ENCODE measurements at places on chromosomes 12 and 14.

DNA sequence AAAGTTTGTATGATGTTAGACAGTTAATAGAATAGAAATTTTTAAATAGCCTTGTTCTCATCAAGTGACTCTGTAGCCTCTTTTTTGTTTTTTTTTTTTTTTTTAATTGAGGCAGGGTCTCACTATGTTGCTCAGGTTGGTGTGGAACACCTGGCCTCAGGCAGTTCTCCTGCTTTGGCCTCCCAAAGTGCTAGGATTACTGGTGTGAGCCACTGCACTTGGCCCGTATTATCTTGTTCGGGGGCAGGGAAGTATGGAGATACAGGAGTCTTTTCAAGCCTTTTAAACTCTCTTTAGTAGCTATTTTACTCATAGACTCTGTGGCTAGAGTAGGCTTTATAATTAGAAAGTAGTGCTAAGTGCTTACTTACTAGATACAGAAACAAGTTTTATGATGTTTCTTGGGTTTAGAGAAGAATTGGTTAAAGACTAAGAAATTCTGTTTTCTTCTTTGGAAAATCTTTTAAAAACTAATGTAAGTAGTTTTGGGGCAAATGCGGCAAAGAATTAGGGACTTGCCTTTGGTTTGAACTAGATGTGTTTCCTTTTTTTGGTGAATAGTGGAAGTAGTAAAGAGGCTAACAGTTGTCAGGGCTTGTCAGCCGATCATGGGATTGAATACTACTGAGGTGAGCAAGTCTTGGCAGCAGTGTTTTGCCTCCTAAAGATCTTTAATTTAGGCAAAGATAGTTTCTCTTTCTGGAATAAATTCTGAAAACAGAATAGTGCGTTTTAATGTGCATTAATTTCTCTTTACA, 31.3 kb downstream of the FBXO34 start:
- no peak for DNase-seq

- no peak for DNase-seq
Observed at GRCh38 chr12:93762912-93763553, 85.9 kb downstream of the CRADD start.

DNA sequence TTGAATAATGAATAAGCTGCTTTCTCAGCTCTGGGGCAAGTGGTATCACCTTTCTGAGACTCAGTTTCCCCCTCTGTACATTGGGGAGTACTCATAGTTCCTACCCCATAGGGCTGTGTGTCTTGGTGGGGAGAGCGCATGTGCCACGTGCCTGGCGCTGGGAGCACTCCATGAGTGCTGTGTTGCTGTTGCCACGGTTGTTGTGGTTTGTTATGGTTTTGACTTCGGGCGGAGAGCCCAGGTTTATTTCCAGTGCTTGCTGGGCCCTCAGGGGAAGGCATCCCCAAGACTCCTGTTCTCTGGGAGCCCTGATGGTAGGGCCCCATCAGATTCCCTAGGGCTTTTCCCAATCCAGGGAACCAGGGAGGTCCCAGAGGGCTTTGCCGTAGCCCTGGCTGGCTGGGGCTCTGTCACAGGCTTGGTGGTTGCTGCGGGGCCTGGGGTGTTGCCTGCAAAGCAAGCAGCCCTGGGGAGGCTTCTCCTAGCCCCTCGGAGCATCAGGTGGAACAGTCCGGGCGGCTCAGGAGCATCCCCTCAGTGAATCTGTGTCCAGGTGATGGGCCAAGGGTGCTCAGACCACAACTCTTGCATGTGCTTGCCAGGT, 18.6 kb downstream of the SH2B3 start:
- no peak for DNase-seq

GRCh38 chr14:62031504-62031903, 269.3 kb downstream of the SNAPC1 start:
- DNase-seq = no peak

DNA sequence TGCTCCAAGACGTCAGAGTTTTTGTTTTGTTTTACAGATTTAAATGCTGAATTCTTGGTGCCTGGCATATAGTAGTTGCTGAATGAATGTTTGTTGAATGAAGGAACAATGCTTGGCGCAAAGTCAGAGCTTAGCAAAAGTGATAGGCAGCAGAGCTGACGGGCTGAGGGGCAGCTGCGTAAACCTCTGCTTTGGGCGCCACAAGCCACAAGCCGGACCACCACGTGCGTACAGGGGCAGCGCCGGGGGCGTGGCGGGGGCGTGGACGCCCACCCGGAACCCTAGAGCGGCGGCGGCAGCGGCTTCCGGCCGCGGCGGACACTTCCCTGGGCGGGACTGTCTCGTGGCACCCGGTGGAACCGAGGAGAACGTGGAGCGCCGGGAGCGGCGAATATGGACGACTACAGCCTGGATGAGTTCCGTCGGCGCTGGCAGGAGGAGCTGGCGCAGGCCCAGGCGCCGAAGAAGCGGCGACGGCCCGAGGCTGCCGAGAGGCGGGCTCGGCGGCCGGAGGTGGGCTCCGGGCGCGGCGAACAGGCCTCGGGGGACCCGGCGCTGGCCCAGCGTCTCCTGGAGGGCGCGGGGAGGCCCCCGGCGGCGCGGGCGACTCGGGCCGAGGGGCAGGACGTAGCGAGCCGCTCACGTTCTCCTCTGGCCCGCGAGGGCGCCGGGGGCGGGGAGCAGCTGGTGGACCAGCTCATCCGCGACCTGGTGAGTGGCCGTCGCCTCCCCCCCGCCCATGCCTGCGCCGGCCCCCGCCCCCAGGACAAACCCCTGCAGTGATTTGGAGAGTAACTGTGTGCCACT, at the start of gene FBXW8:
TSS of gene FBXW8 (plus strand) at position 306 of the 807 bp plus-strand sequence. CDS start at position 394, 88 bp downstream.
- peak; percentile 77 for DNase-seq

DNA sequence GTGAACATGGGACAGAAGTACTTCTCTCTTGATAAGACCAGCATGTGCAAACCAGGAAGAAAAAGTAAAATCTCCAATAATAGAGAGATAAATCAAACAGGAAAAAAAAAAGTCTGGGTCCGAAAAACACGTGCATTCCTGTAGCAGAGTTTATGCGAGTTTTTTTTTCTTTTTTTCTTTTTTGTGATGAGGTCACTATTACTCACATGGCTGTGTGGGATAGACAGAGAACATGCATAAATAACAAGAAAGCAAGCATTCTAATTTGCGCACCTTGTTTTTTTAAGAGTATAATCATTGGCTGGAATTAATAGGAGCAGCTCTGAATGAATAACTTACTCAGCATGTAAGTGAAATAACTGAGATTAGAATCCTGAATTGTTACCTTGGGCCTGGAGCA, 91.9 kb upstream of the CPM start:
- DNase-seq = peak; percentile 50

- DNase-seq = no peak
Observed at GRCh38 chr12:49870501-49871262, 27.8 kb upstream of the BCDIN3D start.

GRCh38 chr12:92035477-92035876, 110.2 kb downstream of the BTG1 start:
- no peak for DNase-seq

- no peak for DNase-seq
Observed at GRCh38 chr14:94560291-94560665, 964 bp upstream of the SERPINA4 start.

DNA sequence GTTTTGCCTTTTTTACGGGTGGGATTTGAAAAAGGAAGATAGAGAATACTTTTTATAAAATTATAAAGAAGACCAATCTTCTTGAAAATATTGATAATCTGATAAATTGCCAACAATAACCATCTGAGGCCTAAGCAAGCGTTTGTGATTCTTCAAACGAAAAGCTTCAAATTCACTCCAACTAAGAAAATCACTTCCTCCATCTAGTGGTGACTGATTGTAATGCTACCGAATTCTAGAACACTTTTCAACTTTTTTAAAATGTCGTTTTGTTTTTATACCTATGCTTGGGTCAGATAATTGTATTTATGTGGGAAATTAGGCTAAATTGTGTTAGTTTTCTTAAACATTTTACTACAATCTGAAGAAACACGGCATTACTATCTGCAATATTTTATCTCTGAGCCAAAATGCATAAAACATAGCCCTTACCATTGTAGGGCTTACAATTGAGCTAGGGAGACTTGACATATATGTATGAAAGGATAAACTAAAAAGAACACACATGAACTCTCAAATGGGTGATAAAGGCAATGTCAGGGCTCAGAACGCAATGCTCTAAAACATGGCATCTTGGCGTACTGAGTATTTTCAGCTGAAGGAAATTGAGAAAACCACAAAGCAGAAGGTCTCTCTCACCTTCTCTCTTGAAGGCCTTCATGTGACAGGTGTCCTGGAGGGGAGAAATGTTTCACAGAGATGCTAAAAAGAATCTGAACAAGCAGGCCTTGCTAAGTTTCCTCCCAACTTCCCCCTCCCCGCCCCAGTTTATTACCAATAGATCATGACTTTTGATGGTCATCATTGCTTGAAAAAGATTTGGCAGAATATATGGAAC, 36.8 kb upstream of the G2E3 start:
- peak; percentile 37 for DNase-seq

- DNase-seq = no peak
Observed at GRCh38 chr12:122835750-122836026, 431 bp downstream of the HIP1R start.

GRCh38 chr12:20018406-20018805, 349.9 kb upstream of the PDE3A start:
- DNase-seq = no peak

DNA sequence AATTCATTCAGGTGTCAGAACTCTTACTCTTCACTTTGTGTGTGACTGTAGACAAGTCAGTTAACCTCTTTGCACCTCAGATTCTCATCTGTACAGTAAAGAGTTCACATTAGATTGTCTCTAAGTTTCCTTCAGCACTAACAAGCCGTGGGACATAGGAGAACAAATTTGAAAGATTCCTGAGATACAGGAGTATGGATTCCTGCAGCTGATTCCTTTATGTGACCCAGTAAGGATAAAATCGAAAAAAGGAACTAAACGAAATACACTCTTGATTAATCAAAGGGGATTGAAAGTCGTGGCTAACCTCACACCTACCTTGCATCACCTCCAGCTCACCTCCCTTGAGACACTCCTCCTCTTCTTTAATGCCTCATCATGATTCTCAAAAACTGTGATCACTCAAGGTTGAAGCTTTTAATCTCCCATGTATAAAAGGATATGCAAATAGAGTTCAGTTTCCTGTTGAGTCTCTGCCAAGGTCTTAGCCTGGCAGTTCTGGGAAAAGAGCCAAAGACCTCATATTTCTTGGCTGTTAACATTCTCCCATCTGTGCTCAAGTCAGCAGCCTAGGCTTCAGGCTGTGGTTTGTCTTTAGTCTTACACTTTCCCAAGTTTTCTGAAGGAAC, 156.6 kb downstream of the DAD1 start:
- peak; percentile 94 for DNase-seq

DNA sequence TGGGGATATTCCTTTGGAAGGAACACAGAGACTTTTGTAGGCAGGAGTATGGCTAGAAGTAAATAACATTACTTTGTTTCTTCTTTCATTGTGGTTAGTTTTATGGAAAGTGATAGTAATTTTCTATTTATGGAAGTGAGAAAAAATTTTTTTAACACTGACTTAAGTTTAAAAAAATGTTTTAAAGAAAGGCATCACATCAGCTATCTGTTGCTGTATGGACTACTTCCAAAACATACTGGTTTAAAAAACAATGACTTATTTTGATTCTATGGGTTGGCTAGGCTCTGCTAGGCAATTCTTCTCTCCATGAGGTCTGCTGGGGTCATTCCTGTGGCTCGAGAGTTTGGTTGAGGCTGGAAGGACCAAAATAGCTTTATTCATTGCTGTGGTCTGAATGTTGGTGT, 31.7 kb upstream of the SLC38A2 start:
- peak; percentile 89 for DNase-seq

- peak; percentile 39 for DNase-seq
Observed at GRCh38 chr14:46574221-46574977, 77.2 kb downstream of the RPL10L start.

DNA sequence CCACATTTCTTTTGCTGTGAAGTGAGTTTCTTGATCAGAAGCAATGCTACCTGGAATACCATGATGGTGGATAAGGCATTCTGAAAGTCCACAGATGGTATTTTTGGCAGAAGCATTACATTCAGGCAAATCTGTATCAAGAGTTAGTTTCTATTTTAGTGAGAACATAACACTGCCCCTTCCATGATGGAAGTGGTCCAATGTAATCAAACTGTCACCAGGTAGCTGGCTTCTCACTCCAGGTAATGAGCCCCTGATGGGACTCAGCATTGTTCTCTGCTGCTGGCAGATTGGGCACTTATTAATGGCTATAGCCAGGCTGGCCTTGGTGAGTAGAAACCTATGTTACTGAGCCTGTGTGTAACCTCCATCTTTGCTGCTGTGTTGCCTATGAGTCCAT, 80.7 kb downstream of the KCNA5 start:
- no peak for DNase-seq

- peak; percentile 56 for DNase-seq
Observed at GRCh38 chr12:94994312-94994711, 9.2 kb downstream of the NDUFA12 start.

- DNase-seq = no peak
Observed at GRCh38 chr12:97194546-97194945, 268.1 kb upstream of the RMST start.

GRCh38 chr14:95527387-95528002, 7.4 kb upstream of the GLRX5 start:
- peak; percentile 86 for DNase-seq

DNA sequence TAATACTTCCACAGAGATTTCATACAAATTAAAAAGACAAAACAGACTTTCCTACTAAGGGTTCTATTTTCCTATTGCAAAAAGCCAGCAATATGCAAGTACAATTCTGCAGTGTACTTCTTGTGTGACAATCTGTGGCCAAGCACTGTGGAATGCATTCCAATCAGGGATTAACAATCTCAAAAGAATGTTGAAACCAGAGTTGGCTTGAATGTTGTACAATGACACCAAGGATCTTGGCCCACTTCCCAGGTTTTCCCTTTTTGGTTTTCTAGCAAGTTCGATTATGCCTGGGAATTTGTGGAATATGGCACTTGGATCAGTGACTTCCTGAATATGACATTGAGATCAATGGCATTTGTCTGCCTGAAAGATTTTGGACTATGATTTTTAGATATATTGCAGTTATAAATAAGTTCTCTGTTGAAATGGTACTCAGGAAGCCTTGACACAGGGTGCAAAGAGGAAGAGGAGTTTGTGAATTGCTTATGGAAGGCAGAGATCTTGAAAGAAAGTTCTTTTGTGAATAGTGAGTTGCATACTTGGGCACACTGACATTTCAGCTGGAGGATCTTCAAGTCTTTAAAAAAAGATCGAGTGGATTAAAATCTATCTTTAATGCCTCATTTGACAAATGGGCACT, 81.4 kb upstream of the FERMT2 start:
- peak; percentile 95 for DNase-seq

GRCh38 chr12:106733660-106734059, 40.8 kb upstream of the RIC8B start:
- DNase-seq = no peak

GRCh38 chr14:85533023-85533860, 3.3 kb downstream of the FLRT2 start:
- peak; percentile 92 for DNase-seq

- DNase-seq = no peak
Observed at GRCh38 chr14:22769369-22769768, 2.9 kb downstream of the OXA1L start.

Data from fibroblast of skin of right quadriceps (primary cell).